ENCODE measurements at places on chromosomes 13 and 19.

DNA sequence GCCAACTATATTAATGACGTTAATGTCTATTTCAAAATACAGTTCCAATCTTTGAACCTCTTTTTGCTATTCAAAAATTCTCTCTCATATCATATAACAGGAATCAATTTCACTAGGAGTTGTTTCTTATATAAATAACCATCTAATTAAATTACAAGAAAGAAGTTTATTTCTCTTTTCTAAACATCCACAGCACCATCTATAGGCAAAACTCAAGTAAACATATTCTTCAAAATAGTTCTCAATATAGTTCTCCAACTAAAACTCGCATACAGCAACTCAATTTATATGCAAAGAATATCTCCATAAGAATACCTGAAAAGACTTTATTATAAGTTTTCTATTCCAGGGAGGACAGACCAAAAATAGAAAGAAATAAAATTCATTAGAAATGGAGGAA lies 65.6 kb downstream of the RBM26 start:
- no peak for DNase-seq

GRCh38 chr19:53130506-53130905 lies 2.2 kb downstream of the ZNF415 start:
- peak; percentile 17 for DNase-seq

GRCh38 chr13:62331384-62331783 lies 915.7 kb upstream of the PCDH20 start:
- DNase-seq, result no peak

DNA sequence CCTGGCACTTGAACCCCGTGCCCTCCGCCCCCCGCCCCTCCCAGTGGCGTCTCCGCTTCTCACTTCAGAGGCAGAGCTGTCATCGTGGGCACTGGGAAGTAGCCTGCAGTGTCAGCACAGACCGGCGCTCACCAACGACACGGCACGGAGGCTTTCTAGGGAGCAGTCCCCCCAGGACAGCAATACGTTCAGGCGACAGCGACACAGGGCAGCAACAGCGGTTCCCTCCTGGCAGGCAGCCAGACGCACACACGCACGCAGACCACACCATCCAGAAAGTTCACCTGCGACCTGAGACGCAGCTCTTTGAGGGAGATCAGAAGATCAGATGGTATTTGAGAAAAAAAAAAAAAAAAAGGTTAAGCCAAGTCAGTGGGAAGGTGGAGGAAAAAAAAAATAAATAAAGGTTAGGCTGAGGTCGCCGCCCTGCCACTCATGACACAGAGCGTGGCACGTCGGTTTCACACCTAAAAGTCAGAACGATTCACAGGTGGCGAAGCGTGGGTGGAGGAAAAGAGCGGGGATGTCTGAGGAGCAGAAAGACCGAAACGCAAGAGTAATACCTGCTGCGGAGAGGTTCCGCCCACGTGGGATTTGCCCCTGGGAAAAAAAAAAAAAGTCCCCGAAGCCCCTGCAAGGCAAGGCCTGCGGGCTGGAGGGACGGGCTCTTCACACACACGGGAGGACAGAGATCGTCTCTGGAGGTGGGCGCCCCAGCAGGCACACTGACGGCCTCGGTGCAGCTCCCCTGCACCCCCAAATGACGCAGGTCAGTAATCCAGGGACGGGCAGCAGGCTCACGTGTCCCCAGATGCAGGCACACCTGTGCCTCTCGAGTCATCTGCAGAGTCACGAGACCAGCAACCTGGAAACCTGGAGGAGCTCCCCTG lies 94.5 kb downstream of the GNG7 start:
- no peak for DNase-seq

- no peak for DNase-seq
Measured at GRCh38 chr19:4693078-4693350, 22.9 kb upstream of the MYDGF start.

DNA sequence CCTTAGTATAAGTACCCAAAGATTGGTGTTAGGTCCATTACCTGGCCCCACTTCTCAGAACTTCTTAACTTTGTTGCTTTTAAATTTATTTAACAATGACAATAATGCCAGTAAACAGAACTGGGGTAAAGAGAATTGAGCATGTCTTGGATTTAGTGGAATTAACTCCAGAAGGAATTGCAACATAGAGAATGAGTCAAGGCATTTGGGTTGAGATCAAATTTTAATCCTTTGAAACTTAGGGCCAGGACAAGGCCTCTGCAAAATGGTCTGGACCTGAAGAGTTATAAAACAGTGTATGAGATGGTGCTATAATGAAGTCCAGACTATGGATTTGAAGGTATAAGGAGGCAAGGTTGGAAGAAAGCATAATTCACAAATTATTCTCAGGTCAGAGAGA lies 1030.4 kb downstream of the SLITRK5 start:
- DNase-seq, result no peak

GRCh38 chr13:114132419-114133121 lies at the start of gene RASA3:
Gene RASA3, minus strand, starts transcription at chr13:114132623. Its CDS starts 134 bp downstream, at chr13:114132489.
- peak; percentile 91 for DNase-seq

DNA sequence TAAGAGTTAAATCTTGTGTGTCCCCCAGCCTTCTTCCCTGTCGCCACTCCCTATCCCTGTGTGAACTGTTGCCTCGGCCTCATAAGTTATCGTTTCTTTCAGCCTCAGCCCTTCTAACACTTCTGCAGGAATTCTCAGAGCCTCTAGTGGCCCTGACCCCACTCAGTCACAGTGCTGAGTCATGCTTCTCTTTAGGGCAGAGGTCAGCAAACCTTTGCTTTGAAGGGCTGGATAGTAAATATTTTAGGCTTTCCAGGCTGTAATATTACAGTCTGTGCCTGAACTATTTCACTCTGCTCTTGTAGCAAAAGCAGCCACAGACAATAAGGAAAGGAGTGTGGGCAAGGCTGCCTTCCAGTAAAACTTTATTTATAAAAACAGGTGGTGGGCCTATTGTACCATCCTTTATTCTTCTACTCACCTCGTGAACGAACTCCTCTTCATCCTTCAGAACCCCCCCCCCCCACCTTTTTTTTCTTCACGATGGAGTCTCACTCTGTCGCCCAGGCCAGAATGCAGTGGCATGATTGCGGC lies 22.1 kb downstream of the MYO9B start:
- DNase-seq, result no peak

- no peak for DNase-seq
Measured at GRCh38 chr13:96426167-96426566, 336.3 kb downstream of the HS6ST3 start.

GRCh38 chr19:19873381-19873780 lies 7.7 kb downstream of the ZNF253 start:
- DNase-seq, result peak; percentile 52

DNA sequence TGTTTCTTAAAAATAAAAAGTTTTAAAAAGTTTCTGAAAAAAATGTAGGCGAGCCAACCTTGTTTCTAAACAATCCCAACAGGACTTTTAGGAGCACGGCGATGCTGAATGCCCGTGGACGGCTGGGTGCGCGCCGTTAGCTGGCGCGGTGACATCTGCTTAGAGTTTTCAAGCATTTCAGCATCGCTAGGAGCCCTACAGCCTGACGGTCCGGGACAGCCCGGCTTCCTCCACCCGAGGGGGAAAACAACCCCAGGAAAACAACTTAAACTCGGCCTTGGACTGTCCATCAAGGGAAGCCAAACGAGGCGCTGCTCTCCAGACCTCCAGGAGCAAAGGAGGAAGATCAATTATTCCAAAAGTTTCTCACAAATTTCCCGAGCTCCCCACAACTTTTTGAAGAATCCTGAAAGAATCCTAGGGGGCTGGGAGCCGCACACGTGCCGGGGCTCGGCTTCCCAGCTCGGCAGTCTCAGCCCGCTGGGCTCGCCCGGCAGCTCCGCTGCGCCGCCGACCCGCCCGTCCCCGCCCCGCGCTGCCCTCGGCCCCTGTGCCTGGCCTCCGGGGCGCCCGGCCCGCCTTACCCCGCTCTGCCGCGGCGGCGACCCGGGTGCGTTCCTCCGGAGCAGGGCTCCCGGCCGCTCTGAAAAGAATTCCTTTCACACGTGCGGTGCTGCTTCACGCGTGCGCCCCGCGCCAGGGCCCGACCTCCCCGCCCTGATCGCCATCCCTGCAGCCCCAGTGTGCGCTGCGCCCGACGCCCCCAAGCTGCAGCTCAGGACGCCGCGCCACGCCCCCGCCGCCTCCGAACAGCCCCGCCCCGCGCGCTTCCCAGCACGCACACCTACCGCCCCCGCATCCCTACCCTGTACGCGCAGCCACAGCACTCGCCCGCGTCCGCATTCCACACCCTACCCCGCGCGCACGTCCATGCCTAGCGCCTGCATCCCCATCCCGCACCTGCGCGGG lies at the start of gene GJA3:
Gene GJA3 (minus strand): TSS at position 747 of the 969 bp plus-strand sequence. CDS start 17,764 bp downstream, outside the sequence.
- DNase-seq, result peak; percentile 24

- no peak for DNase-seq
Measured at GRCh38 chr19:16461630-16462051, 10.1 kb downstream of the EPS15L1 start.

GRCh38 chr13:27257648-27258253 lies 6.4 kb downstream of the RPL21 start:
- DNase-seq, result no peak

DNA sequence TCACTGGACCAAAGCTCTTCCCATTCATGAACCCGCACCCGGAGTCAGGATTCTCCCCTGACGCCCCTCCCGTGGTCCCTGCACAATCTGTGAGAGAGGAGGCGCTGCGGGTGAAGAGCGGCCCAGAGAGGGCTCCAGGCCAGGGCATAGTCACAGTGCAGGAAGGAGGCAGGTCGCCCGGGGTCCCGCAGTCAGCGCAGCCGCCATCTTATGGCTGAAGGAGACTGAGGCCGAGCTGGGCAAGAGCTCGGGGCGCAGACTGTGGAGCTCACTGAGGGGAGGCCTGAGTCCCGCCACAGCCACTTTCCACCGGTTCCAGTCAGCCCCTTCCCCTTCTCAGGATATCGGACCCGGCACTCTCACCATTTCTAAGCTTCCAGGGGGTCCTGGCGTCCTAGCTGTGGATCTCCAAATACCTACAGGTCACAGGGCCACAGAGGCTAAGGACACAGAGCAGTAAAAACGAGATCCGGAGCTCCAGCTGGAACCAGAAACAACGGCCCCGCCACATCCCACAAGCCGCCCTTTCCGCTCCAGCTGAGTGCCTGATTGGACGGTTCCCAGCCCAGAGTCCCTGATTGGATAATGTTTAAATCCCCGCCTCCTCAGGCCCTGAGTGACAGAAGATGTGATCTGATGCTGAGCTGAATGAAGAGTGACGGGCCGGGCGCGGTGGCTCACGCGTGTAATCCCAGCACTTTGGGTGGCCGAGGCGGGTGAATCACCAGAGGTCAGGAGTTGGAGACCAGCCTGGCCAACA lies at the start of gene ZNF99:
Gene ZNF99 (minus strand): TSS at position 501 of the 760 bp plus-strand sequence. CDS start 135 bp downstream, at position 366.
- DNase-seq, result peak; percentile 0

DNA sequence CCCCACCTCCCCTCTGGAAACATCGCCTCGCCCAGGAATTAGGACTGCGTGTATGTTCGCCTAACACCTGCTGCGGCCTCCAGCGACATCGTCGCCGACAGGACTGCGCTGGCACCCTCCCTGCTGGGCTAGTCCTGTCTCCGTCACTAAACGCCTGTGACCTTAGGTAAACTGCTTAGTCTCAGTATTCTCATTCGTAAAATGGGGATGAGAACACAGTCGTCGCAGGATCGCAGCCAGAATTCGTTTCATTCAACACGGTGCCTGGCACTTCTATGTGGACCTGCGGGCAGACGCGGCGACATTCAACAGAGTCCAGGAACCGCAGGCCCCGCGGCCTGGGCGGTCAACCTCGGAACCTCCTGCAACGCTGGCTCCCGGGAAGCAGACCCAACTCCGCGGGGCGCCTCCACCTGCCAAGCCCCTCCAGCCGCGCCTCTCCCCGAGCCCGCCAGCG lies 485 bp downstream of the CRYL1 start:
- no peak for DNase-seq

Measured in iris pigment epithelial cell (primary cell).